ENCODE measurements at places on chromosomes 1 and 21. TPM values are rescaled to one million over a fixed set of nuclear protein-coding genes. Genes with fewer than 3 reads are reported as not detected.

DNA sequence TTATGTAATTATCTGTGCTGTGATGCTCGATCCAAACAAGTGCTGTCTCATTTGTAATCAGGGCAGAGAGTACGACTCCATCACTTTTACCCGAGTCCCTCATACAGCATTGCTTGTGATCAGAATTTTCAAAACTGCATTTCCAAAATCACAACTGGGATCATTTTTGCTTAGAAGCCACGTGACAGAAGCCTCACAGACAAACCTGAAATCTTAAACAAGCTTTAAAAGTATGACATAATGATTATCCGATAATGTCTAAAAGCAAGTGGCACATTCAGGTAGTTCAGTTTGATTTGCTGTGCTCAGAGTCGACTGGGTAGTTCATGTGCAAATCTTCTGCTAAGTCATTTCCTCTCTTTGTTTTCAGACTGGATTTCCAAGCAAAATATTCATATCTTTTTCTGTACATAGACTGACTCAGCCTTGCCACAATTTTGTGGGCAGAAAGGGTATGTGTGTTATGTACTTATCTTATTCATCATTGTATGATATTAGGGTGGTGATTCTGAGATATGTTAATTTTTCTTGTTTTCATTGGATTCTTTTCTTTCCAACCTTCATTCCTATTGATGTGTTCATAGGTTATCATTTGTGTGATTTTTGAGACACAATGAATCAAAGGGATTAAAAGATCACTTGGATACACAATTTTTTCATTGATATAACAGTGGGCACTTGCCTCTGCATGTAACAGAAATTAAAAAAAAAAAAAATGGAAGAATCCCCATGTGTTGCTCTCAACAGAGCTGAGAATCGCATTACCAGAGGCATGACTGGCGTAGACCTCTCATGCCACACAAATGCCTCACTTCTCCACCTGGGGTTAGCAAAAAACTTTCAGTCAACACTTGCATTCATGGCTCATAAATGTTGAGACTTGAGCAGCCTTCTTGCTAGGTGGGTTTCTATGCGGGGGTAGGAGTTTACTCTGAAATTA, 355.7 kb downstream of the LTN1 start:
- H3K27me3 ChIP-seq = no peaks in the 10 kb centered on the region
- no peaks in the 10 kb centered on the region for H3K36me3 ChIP-seq
- no peak overlapping the region for H3K4me3 ChIP-seq
- no peaks in the 10 kb centered on the region for H3K4me1 ChIP-seq

- H3K27ac ChIP-seq = no peak overlapping the region
- H3K27me3 ChIP-seq = no peaks in the 10 kb centered on the region
- H3K4me3 ChIP-seq = no peak overlapping the region
- no peak for DNase-seq
Observed at GRCh38 chr1:169779150-169779549, 15.6 kb downstream of the METTL18 start.

SPATA45 gene
- not detected for polyA plus RNA-seq

GBP2 gene
- polyA plus RNA-seq = 119 TPM

DNA sequence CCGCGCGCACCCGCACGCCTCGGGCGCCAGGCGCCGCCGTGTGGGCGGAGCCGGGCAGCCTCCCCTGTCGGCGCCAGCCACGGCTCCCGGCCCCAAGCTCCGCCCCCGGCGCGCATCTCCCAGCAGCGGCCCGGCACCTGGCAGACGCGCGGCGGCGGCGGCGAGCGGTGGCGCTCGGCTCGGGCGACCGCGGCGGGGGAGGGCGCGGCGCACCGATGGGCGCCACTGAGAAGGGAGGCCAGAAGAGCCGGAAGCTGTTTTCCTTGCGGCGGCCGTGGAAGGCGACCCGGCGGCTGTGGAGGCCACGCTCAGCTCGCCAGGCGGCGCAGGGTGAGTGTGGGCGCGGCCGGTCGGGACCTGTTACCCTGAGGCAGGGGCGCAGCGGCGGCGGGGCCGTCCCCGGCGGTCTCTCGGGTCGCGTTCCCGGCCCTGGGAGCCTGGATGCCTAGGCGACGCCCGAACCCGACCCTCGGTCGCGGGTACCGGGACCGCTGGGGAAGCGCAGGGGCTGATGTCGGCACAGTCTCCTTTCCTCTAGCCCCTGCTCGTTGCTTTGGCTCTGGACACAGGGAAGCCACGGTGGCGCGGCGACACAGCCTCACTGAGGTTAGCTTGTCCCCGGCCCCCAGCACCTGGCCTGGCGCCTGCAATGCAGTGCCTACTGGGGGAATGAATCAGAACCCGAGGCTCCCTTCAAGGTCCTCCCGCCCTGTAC, 54.9 kb upstream of the DNAJC6 start:
- peak overlapping the region; percentile 78 for H3K27ac ChIP-seq
- no peaks in the 10 kb centered on the region for H3K36me3 ChIP-seq
- H3K4me1 ChIP-seq = peaks cover 20% of the 10 kb centered on the region
- DNase-seq = peak; percentile 88
